ENCODE measurements at places on chromosomes 11 and 22.

GRCh38 chr22:36455571-36456463, 25.6 kb downstream of the TXN2 start:
- DNase-seq: no peak

- DNase-seq: no peak
Observed at GRCh38 chr11:8327761-8328192, 64.1 kb upstream of the LMO1 start.

GRCh38 chr11:118001494-118001971, 15.3 kb downstream of the IL10RA start:
- no peak for DNase-seq

DNA sequence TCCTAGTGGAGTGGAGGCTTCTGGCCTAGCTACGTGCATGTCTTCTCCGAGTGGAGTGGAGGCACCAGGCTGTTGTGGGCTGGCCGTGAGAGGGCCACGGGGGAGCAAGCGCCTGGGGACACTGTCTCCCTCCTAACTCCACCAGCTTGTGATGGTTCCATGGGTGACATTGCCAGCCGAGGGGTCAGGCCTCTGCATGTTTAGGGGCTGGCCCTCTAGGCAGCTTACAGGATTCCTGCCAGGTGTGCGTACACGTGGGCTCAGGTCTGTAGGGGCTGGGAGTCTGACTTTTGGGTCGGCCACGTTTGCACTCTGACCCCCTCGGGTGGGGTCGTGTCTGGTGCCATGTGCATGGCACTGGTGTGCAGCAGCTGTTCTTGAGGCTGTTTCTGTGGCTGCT, 31.6 kb downstream of the TBC1D22A start:
- DNase-seq: no peak

GRCh38 chr22:17910561-17911311, 113.6 kb downstream of the MICAL3 start:
- peak; percentile 84 for DNase-seq

DNA sequence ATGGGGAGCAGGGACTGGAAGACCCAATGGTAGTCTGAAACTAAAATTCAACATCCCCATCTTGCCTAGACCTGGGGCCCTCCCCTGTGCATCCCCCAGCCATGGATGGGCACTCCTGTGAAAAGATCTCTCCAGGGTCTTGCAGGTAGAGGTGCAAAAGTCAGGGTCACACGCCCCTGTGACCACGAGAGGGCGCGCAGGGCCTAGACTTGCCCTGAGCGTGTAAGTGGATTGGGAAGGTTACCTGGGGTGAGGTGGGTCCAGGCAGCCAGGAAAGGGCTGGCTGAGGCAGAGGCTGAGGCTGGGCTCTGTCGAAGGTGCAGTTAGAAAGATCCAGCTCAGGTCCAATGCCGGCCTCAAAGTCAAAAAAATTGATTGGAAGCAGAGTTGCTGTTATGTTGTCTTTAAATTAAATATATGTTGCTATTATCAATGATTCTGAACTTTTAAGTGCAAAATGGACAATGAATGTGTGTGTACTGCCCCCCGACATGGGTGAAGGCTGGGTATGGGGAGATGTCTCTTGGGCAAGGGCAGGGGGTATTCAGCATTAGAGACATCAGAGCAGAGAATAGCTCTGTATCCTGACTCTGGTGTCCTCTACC, 4.8 kb upstream of the POU2F3 start:
- peak; percentile 77 for DNase-seq

DNA sequence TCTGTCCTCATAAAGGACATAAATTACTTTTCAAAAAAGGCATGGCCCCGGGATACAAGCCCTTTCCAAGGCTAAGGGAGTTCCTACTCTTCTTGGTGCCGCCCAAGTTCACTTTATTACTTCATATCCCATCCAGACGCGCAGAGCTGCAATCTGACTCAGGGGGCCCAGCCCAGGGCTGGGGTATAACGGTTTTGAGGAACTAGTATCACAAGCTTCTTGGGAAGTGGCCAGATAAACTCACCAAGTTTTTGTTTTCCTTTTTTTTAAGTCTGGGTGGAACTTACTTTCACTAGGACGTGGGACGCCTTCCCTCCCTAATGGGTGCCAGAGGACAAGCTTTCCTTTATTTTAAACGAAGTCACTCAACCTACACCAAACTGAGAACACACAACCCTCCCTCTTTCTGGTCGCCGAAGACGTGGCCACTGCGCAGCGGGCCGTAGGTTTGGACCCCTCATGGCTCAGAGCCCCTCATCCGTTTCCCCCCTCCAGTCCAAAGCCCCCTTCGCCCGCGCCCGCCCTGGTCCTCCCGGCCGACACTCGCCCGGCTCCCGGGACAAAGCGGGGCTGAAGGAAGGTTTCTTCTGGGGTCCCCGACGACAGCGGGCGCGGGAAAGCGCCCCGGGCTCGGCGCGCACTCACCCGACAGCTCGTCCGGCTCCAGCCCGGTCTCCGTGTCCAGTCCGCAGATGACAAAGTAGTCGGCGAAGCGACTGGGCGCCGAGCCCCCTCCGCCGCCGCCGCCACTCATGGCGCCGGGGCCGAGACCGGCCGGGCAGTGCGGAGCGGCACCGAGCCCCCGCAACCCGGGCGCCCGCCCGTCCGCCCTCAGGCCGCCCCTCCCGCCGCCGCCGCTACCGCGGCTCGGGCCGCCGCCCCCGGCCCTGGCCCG, 587 bp downstream of the DENND5A start:
- DNase-seq: peak; percentile 80
